Fibroblast of the aortic adventitia (primary cell): ENCODE measurements at places on chromosomes 12 and 14. TPM values are rescaled to one million over a fixed set of nuclear protein-coding genes. Genes with fewer than 3 reads are reported as not detected.

- DNase-seq, result peak; percentile 40
These were observed 27.0 kb downstream of the PDE6H start for GRCh38 chr12:14999695-15000365.

GRCh38 chr12:105427883-105428282 is 97.4 kb downstream of the C12orf75 start:
- DNase-seq, result no peak

GRCh38 chr12:109820816-109821381 is 12.3 kb downstream of the TRPV4 start:
- DNase-seq, result no peak

- DNase-seq, result no peak
These were observed 25.0 kb downstream of the SLC15A4 start for GRCh38 chr12:128798571-128799341.

DNA sequence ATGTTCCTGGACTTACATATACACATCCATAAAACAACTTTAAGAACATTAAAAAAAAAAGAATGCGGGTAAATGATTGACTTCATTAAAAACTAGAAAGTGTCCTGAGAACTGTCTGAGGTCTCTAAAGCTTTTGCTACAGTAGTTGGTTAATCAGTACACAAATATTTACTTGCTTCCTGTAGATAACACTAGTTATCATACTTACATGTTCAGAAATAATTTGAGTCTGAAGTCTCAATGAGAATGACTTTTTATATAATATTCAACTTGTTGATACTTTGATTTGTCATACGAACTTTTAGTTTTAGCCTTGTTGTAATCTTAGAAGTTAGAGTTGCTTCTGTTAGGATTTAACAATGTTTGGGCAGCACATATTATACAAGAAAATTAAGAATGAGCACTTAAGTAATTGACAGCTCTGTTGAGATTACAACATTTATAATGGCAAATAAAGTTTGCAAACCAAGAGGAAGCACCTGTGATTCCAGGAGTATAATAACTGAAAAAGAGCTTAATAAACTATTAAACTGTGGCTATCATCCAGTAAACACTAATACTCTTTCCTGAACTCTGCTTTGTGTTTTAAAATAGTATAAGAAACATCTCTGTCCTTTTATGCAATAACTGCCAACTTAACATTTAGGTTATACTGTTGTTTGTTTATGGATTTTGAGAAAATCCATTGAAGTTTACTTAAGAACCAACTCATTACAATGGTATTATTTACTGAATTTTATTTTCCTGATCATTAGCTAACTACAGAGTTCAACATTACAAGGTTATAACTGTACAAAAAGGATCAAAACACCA is 131.7 kb downstream of the MIPOL1 start:
- no peak for DNase-seq

DNA sequence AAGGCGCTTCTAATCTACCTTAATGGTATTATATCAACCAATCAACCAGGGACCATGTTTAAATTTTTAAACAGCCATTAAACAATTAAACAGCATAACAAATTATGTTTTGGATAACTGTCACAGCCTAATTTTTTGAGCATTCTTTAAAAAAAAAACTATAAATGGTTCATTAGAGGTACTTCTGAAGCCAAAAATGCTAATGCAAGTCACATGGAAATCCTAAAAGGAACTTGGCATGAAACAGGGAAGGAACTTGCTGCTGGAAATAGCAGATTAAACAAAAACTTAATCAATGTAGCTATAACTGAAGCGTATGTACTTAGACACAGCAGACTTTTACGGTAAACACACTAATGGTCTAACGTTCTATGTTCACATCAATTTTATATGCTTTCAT is 190.2 kb upstream of the BTG1 start:
- DNase-seq, result no peak

Gene OR4K13
- total RNA-seq, result not detected in 2 replicates

DNA sequence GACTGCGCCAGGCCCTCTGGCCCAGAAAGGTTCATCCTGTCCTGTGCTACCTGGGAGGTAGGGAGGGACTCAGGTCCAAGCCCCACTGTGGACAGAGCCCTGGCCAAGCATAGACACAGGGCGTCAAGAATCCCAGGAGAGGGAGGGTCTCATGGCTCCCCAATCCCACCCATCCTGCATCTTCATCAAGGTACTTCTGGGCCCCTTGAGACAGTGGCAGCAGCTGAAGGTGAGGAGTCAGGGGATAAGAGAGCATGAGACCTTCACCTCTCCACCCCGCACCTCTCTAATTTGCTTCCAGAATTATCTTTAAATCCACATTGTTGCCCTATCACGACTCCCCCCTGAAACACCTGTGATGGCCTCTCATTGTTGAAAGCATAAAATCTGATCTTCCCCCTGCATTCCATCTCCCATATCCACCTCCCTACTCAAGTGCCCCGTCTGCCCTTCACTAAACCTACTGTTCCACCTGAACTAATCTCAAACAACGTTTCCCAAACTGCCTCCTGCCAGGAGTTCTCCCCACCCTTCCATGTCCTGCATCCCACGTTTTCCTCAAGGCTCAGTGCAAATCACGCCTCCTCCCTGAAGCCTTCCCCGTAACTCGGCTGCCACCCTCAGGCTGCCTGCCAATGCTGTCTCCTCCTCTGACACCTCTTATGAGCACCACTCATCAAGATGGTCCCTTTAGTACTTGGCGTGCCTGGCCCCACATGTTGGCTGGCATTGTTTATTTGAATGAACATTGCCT is 27.1 kb downstream of the KRT18 start:
- DNase-seq, result no peak

Gene DPPA3
- not detected in 2 replicates for total RNA-seq

DNA sequence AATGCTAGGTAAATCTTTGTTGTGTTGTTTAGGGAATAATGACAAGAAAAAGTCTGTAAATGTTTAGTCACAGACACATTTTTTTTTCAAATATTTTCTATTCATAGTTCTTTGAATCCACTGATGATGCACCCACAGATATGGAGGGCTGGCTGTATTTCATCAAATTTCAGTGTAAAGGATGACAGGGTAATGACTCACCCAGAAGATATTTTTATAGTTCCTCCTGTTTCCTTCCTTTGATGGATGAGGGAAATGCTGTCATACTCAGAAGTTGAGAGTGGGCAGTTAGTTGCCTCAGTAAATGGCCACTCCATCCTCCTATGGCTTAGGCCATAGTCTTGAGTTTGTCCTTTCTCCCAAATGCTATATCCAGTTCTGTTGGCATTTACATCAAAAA is 76.9 kb upstream of the REP15 start:
- peak; percentile 91 for DNase-seq

DNA sequence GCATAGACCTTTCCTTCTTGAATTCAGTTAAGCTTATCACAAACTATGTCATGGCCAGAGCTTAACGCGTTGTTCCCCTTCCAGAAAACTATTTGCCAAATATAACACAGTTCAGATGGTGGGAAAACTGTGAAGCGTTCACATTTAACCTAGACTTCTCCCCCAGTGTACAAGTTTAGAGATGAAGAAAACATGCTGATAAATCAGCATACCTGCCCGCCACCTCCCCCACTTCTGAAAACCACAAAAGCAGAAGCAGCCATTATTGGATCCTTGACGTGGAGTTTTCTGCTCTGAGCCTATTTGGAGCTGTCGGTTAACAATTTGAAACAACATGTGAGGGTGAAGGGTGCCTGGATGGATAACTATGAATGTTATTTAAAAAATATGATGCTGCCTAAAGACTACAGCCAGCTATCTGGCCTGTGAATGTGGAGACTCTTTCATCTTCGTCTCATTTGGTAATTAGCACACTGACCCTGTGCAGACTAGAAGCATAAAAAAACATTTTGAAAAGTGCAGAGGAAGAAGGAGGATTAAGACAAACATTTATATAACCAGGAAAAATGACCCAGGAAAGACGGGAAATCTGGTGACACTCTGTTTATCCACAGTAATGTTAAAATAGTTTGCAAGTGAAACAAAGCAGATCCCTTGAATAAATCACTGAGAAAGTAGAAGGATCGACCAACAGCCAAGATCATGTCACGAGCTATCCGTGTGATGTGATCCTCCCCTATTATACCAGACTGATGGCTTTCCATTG is 408.2 kb downstream of the AEBP2 start:
- peak; percentile 93 for DNase-seq

Gene SAMD15
- 2.0 and 3.6 TPM in 2 replicates for total RNA-seq

Gene FKBP3
- 21.7 and 41.3 TPM in 2 replicates for total RNA-seq

- no peak for DNase-seq
These were observed 39.3 kb upstream of the SSTR1 start for GRCh38 chr14:38168416-38168815.

GRCh38 chr14:21204167-21205025 is 48.5 kb upstream of the OR5AU1 start:
- DNase-seq, result no peak

GRCh38 chr14:66143387-66144112 is 342.6 kb upstream of the CCDC196 start:
- DNase-seq, result no peak
